Vagina (tissue), 2 donors: ENCODE measurements at places on chromosomes 1 and 21.

GRCh38 chr21:37974081-37974480, 57.8 kb upstream of the KCNJ6 start:
- DNase-seq = peak; percentile 58

DNA sequence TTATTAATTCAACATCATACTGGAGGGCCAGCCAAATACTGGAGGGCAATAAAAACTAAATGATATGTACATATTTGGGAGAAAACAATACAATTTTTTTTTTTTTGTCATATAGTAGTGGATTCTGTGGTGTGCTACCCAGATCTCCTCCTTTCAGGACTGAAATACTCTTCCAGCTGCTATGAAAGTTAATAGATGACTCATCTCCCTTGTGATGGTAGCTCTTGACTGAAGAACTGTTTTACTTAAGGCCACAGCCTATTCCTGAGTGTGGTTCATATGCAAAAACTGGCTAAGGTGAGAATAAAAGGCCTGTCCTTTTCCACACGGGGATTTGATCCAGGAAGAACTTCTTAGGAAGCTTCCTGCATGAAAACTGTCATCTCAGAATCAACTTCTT, 307.9 kb downstream of the HLX start:
- no peak for DNase-seq

- DNase-seq = no peak
Measured at GRCh38 chr1:27618341-27619082, 14.6 kb upstream of the AHDC1 start.

- no peak for DNase-seq
Measured at GRCh38 chr1:161981126-161981525, 42.5 kb downstream of the OLFML2B start.

GRCh38 chr1:161506336-161507223, 1.3 kb downstream of the FCGR2A start:
- no peak for DNase-seq

DNA sequence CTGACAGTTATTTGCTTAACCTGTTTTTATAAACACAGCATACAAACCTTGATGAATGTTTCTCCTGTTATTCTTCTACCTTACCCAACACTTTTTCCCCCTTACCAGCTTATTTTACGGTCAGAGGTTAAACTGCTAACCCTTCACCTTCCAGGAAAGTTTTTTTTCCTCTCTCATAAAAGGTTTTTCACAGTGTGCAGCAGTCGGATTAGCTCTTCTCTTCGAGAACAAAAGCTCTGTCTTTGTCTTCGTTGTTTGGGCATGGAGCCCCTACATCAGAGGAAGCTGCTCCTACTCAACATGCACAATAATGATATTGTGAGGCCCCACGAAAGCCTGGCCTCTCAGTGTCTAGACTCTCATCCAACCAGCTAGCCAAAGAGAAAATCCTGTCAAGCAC, 42.0 kb downstream of the DENND1B start:
- DNase-seq = no peak
